ENCODE measurements at places on chromosomes 6 and 20. TPM values are rescaled to one million over a fixed set of nuclear protein-coding genes. Genes with fewer than 3 reads are reported as not detected.

Gene C6orf47
- total RNA-seq, result 14.6 TPM

Gene ACSS1
- total RNA-seq, result 8.0 TPM

Gene RIMS4
- under 0.01 TPM for total RNA-seq

Gene KCNQ2
- under 0.01 TPM for total RNA-seq

Gene ZNF341
- total RNA-seq, result 0.73 TPM

Gene NOP56
- 109 TPM for total RNA-seq

Gene PTPRK
- total RNA-seq, result 3.4 TPM

Gene FUT9
- under 0.01 TPM for total RNA-seq
